ENCODE measurements at places on chromosomes 6 and 20. TPM values are rescaled to one million over a fixed set of nuclear protein-coding genes. Genes with fewer than 3 reads are reported as not detected.

Gene PGBD1
- total RNA-seq = 0.78 TPM

Gene SLC35D3
- total RNA-seq = not detected

Gene AP5S1
- 13.3 TPM for total RNA-seq

- no peaks in the 10 kb centered on the region for H3K4me1 ChIP-seq
- no peak for DNase-seq
- H3K4me3 ChIP-seq = no peak overlapping the region
- no peaks in the 10 kb centered on the region for H3K36me3 ChIP-seq
- H3K27me3 ChIP-seq = no peaks in the 10 kb centered on the region
Observed at GRCh38 chr6:127199470-127199869, 67.2 kb upstream of the RNF146 start.

GRCh38 chr6:5782783-5783547 is 223.8 kb downstream of the NRN1 start:
- peaks cover 9% of the 10 kb centered on the region for H3K4me1 ChIP-seq
- H3K27me3 ChIP-seq = no peaks in the 10 kb centered on the region
- H3K4me3 ChIP-seq = no peak overlapping the region
- H3K36me3 ChIP-seq = no peaks in the 10 kb centered on the region
- DNase-seq = no peak
- H3K27ac ChIP-seq = no peak overlapping the region

DNA sequence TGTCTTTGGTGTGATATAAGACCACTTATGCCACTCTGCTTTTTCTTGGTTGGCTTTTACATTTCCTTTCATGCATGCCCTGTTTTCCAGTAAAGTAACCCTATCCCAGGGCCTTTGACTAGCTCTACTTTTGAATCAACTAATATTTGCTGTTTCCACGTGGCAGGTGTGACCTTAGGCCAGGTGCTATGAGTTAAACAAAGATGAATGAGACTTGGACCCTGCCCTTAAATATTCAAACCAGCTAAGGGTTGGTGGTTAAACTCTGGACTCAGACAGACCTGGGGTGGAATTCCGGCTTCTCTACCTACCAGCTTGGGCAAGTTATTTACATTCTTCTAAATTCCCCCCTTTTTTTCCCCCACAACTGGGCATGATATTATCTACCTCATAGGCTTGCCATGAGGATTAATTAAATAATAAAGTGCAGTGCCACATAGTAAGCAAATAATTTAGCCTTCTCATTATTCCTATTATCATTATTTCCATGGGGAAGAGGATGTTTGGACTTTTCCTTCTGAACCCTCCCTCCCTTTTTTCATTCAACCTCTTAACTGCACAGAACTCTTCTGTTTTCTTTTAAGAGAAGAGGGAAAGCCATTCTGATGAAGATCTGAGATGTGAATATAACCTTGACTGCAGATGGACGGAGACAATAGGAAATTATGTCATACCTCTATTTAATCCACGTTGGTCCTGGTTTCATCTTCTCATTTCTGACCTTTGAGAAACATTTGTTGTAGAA is 143.6 kb upstream of the TNFAIP3 start:
- H3K36me3 ChIP-seq = no peaks in the 10 kb centered on the region
- H3K4me3 ChIP-seq = no peak overlapping the region
- H3K27ac ChIP-seq = no peak overlapping the region
- no peak for DNase-seq
- H3K27me3 ChIP-seq = no peaks in the 10 kb centered on the region

Data from suprapubic skin (tissue), 4 donors.